ENCODE measurements at places on chromosomes 2 and 18. TPM values are rescaled to one million over a fixed set of nuclear protein-coding genes. Genes with fewer than 3 reads are reported as not detected.

The TMEM182 gene
- 7.6 TPM for total RNA-seq

DNA sequence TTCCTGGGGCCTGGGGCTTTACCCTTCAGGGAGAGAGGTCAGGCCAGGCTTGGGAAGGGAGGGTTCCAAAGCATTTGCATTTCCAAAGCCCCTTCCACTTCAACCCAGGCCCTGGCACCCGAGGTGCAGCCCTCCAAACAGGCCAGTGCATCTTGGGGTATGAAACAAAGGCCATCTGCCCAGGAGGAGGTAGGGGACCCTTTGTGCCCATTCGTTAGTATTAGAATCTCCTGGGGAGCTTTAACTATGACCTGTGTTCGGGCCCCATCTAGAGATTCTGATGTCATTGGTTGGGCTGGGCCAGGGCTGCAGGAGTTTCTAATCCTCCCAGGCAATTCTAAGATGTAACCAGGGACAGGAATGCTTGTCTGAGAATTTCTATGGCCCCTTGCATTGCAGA is 73.6 kb downstream of the CIB4 start:
- no peaks in the 10 kb centered on the region for H3K36me3 ChIP-seq
- H3K4me3 ChIP-seq, result no peak overlapping the region
- H3K27me3 ChIP-seq, result peaks cover 3% of the 10 kb centered on the region
- no peak overlapping the region for H3K27ac ChIP-seq
- no peak for DNase-seq
- H3K4me1 ChIP-seq, result no peaks in the 10 kb centered on the region

The DOCK10 gene
- total RNA-seq, result 39.8 TPM

GRCh38 chr2:30026091-30027055 is 105.0 kb upstream of the ALK start:
- peak; percentile 6 for DNase-seq
- no peaks in the 10 kb centered on the region for H3K36me3 ChIP-seq
- H3K4me3 ChIP-seq, result no peak overlapping the region
- H3K27me3 ChIP-seq, result no peaks in the 10 kb centered on the region
- no peaks in the 10 kb centered on the region for H3K4me1 ChIP-seq

DNA sequence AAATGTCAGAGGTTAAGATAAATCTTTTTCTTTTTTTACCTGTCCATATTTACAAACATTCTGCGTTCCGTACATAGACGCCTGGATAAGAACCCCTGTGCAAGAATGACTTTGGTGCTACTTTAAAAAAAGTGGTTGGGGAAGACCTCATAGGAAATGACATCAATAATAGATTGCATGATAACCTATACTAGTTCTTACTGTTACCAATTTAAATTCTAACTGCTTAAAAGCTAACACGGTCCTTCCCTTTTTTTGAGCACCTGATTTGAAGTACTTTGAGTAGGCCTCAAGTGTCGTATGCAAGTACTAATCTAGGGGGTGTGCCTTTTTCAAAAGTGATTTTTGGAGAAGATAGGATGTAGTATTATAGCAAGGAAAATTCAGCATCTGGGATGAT is 2.1 kb downstream of the SLC39A10 start:
- H3K36me3 ChIP-seq, result no peaks in the 10 kb centered on the region
- H3K27me3 ChIP-seq, result no peaks in the 10 kb centered on the region
- no peak for DNase-seq
- H3K4me3 ChIP-seq, result no peak overlapping the region
- no peaks in the 10 kb centered on the region for H3K4me1 ChIP-seq

The SLC16A14 gene
- total RNA-seq, result 5.2 TPM

The KIF5C gene
- 1.4 TPM for total RNA-seq

- no peaks in the 10 kb centered on the region for H3K36me3 ChIP-seq
- no peak overlapping the region for H3K4me3 ChIP-seq
- H3K27ac ChIP-seq, result no peak overlapping the region
Measured at GRCh38 chr2:134576478-134576877, 142.3 kb downstream of the TMEM163 start.

GRCh38 chr2:127672341-127673224 is 2.7 kb downstream of the LIMS2 start:
- H3K27ac ChIP-seq, result peak overlapping the region; percentile 99
- peaks cover 15% of the 10 kb centered on the region for H3K27me3 ChIP-seq
- no peaks in the 10 kb centered on the region for H3K36me3 ChIP-seq

DNA sequence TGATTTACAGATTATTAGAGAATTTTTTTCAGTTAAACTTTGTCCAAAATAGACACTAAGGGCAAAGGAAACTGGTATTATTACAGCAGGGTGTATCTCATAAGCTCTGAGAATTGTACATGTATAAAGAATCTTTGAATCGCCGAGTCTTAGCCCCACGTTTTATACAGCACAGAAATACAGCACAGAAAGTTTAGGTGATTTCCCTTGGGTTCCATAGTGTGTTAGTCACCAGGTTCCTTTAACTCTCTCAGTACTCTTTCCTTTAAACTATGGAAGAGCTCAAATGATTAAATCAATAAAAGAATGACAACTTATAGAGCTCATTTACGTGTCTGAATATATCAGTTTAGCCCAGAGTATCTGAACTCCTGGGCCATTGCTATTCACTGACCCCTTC is 256.8 kb downstream of the NEDD4L start:
- H3K27ac ChIP-seq, result peak overlapping the region; percentile 9
- no peak for DNase-seq
- no peaks in the 10 kb centered on the region for H3K27me3 ChIP-seq
- H3K36me3 ChIP-seq, result no peaks in the 10 kb centered on the region
- H3K4me1 ChIP-seq, result peaks cover 7% of the 10 kb centered on the region

DNA sequence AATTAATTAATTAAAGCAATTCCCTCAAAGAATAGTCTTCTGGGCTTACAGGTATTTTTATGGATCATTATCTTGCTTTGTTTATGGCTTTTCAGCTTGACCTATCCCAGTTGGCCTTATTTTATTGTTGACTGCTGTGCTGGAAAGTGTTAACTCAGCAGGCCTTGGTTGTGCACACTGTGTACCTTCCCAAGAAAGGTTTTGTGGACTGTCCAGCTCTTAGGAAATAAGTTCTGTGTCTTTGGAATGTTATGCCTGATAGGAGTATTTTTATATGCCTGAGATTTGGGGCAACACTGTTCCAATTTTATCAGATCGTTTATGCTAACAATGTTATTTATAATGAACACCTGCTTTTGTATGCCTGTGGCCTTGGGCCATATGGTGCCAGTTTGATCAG is 671.9 kb upstream of the ZNF804A start:
- H3K4me1 ChIP-seq, result no peaks in the 10 kb centered on the region
- H3K4me3 ChIP-seq, result no peak overlapping the region
- H3K36me3 ChIP-seq, result no peaks in the 10 kb centered on the region
- no peak overlapping the region for H3K27ac ChIP-seq

- H3K4me1 ChIP-seq, result peaks cover 3% of the 10 kb centered on the region
- H3K27me3 ChIP-seq, result no peaks in the 10 kb centered on the region
- peak; percentile 66 for DNase-seq
Measured at GRCh38 chr18:9359796-9360195, 25.2 kb downstream of the TWSG1 start.

Data from lung (tissue), 17 donors.